ENCODE measurements at places on chromosomes 13 and 19. TPM values are rescaled to one million over a fixed set of nuclear protein-coding genes. Genes with fewer than 3 reads are reported as not detected.

Gene CD33
- total RNA-seq: 5.3 TPM

Gene C5AR2
- total RNA-seq: 6.6 TPM

Gene ATP8A2
- total RNA-seq: not detected

Gene PSG7
- total RNA-seq: not detected

Gene RYR1
- 0.18 TPM for total RNA-seq

Gene RUBCNL
- 2.3 TPM for total RNA-seq

Gene PSG2
- total RNA-seq: not detected

Gene TMEM238
- 17.6 TPM for total RNA-seq

Gene COL4A2
- 18.3 TPM for total RNA-seq

Gene CCL25
- not detected for total RNA-seq

Gene ADAMTSL5
- 2.3 TPM for total RNA-seq

Gene ZNF837
- 3.8 TPM for total RNA-seq

Gene CGB3
- total RNA-seq: not detected

Gene GNG8
- not detected for total RNA-seq

Gene DHX34
- total RNA-seq: 8.7 TPM

Gene ZNF28
- 3.4 TPM for total RNA-seq

Gene MARK4
- 14.2 TPM for total RNA-seq

Gene ENOX1
- not detected for total RNA-seq

Gene LAIR1
- 4.6 TPM for total RNA-seq

Gene ZNF439
- 1.2 TPM for total RNA-seq

Gene NCR1
- total RNA-seq: 0.22 TPM

Gene ELF1
- total RNA-seq: 27.8 TPM

Gene ZNF540
- 0.95 TPM for total RNA-seq

Gene IZUMO4
- total RNA-seq: 5.1 TPM

Gene SH3GL1
- 47.7 TPM for total RNA-seq

Gene DACT3
- 0.46 TPM for total RNA-seq

Gene SLC17A7
- total RNA-seq: not detected

Gene HRC
- 0.18 TPM for total RNA-seq

Gene NEK5
- total RNA-seq: not detected

Data from right lobe of liver (tissue), 6 donors.